ENCODE measurements at places on chromosomes 2 and 18.

GRCh38 chr2:52558265-52558664, 1209.3 kb upstream of the CHAC2 start:
- DNase-seq: no peak

DNA sequence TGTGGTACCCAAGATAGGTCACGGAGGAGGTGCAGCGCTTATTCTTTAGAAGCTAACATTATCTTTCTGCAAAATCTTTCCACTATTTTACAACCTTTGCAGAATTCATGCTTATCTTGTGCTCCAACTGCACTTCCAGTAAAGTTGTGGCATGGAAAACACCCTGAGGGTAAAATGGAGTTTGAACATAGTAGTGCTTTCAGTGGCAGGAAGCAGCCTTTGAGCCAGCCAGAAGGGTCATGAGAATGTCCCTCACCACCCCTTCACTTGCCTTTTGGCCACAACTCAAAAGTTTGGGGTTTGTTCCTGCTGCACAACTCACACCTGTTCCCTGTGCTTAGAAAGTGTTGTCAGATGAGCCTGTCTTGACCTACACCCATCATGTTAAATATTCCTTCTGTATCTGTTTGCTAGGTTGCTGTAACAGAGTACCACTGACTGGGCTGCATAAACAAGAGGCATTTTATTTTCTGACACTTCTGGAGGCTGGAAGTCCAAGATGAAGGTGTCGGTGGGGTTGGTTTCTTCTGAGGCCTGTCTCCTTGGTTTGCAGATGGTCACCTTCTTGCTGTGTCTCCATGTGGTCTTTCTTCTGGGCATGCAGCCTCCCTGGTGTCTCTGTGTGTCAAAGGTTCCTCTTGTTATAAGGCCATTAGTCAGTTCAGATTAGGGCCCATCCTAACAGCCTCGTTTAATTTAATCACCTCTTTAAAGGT, 194.1 kb downstream of the SMAD7 start:
- no peak for DNase-seq

DNA sequence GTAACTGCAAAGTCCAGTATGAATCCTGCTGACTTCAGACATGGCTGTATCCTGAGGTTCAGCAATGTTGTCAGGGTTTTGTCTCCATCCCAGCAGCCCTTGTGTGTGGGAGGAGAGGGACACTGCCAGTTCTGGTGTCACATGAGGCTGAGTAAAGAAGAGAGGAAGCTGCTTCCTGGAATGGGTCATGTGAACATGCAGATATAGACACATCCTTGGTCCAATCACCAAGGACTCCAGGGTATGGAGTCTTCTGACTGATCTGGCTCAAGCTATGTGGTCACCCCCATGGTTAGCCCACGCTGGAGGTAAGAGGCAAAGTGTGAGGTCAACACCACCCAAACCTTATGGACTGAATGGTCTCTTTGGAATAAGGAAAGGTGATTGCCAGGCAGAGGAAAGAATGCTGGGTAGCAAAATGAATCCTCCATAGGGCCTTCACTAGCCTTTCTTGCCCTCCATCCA, 134.4 kb upstream of the SLC1A4 start:
- no peak for DNase-seq

GRCh38 chr2:205730701-205731582, 48.6 kb downstream of the NRP2 start:
- DNase-seq: no peak

GRCh38 chr18:74234326-74235171, 57.2 kb downstream of the CYB5A start:
- peak; percentile 62 for DNase-seq

GRCh38 chr2:191773136-191773535, 73.8 kb downstream of the CAVIN2 start:
- DNase-seq: no peak

- no peak for DNase-seq
Observed at GRCh38 chr18:62324181-62324828, 805 bp upstream of the TNFRSF11A start.

- DNase-seq: no peak
Observed at GRCh38 chr18:2348003-2348402, 223.3 kb downstream of the METTL4 start.

GRCh38 chr18:58695772-58696171, 24.5 kb downstream of the MALT1 start:
- no peak for DNase-seq

DNA sequence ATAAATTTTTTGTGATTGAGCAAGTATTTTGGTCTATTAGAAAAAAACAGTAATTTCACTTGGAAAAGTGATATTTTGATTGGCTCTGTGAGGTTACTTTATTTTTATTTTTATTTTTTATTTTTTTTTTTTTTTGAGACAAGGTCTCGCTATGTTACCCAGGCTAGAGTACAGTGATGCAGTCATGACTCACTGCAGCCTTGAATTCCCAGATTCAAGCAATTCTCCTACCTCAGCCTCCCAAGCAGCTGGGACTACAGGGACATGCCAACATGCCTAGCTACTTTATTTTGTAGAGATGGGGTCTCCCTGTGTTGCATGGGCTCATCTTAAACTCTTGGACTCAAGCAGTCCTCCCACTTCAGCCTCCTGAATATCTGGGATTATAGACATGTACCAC, 60.9 kb upstream of the MGAT5 start:
- no peak for DNase-seq

DNA sequence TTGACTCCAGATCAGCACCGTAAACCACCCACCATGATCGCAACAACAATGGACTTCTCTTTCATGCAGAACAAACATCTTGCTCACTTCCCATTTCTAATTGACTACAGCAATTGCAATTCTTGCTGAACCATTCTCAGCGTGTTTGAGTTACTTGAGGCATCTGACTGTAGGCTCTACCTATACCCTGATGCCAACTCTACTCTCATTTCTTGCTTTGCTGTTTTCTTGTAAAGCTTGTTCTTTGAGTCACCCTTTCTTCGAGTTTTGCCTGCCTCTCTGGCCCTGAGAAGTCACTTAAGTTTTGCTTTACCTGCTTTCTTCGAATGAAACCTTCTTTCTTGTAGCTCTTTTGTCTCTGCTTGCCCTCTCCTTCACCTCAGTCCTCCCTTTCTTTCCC, 160.5 kb upstream of the RND3 start:
- no peak for DNase-seq

Data from foreskin keratinocyte (primary cell).